ENCODE measurements at places on chromosomes 6 and 20.

- no peak for DNase-seq
These were observed 4.7 kb downstream of the RNASET2 start for GRCh38 chr6:166951670-166952060.

DNA sequence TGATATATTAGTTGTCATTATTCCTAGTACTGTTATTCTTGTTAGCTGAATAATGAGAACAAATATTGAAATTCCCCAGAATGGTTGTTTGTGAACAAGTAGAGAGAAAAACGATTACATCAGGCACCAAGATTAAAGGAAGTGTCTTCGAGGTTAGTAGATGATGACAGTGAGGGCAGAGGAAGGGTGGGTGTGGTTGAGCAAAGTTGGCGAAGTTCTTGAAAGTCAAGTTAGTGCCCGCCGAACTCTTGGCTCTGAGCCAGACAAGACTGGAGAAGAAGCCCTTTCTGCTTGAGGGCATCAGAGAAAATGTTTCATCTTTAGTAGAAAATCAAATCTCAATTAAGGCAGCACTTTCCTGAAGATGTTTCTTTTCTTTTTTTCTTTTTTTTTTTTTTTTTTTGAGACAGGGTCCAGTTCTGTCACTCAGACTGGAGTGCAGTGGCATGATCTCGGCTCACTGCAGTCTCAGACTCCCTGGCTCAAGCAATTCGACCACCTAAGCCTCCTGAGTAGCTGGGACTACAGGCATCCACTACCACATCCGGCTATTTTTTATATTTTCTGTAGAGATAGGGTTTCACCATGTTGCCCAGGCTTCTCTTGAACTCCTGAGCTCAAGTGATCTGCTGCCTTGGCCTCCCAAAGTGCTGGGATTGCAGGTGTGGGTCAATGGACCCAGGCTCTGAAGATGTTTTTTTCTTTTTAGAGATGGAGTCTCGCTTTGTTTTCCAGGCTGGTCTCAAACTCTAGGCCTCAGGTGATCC is 77.1 kb downstream of the SGK1 start:
- no peak for DNase-seq

GRCh38 chr6:45538641-45539547 is 161.2 kb upstream of the SUPT3H start:
- no peak for DNase-seq

DNA sequence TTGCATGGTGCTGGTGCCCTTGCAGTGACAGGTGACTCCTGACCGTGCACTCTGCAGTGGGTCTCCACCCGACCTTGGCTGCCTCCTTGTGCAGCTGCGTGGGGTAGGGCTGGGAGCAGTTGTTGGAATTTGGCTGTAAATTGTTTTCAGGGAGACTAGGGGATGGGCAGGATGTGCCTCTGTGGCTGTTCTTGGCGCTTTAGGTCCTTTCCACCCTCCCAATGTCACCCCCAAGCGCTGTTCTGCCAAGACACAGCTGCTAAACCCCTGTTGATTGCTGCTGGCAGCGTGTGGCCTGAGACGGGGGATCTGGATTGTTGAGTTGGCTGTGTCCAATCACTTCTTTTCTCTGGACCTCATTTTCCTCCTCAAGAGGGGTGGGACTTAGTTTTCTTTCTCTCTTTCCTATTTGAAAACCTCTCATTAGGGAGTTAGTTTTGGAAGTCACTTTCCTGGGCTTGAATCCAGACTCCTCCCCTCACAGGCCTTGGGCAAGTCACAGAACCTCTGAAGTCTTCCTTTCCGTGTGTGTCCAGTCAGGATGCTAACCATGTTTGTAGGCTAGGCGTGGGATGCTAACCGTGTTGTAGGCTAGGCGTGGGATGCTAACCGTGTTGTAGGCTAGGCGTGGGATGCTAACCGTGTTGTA is 8.5 kb downstream of the IGF2R start:
- DNase-seq: peak; percentile 51

Data from osteocyte (in vitro differentiated cells).